NCI-H446 treated with DMSO at 0.1 percent for 48 hours (cell line): ENCODE measurements at places on chromosomes 7 and 10.

DNA sequence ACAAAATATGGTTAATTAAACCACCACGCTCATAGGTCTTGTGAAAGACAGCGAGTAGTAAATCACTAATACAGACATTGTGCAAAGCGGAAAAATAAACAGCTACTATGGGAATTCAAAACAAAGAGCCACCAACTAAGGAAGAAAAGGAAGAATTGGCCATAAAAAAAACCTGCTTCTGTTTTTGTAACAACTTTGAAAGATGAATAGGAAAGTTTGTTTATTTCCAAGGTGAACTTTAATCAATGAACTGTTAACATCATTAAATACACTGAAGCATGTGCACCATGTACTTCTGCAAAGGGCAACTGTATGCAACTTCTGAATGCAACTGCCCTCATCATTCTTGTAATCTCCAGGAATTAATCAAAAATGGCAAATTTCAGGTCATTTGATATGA, 651.1 kb downstream of the PARD3 start:
- no peak for DNase-seq

DNA sequence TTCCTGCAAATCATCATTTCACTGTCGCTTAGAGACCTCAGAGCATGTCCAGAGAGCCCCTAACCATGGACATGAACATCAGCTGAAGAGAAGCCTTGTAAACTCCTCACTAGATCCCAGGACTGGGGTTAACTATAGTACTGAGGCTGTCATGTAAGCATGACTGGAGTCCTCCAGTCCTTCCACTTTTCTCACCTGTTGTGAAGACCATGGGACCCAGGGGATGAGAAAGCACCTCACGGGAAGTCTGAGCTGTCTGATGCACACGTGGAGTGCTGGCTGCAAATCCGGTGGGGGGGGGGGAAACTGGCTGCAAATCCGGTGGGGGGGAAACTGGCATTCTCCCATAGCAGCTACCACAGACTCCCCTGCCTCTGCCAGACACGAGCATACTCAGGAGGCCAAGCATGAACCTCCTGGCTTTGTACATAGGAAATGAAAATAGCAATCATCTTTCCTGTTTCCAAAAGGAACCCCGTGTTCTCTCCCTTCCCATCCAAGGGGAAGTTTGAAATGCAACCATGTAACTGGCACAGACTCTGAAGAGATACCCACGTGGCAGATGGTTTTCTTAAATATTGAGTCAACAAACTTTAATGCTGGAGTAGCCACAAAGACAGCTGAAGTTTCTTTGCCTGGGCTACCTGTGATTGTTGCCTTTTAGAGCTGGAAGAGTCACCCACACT, 261.4 kb downstream of the ZMYND11 start:
- no peak for DNase-seq

DNA sequence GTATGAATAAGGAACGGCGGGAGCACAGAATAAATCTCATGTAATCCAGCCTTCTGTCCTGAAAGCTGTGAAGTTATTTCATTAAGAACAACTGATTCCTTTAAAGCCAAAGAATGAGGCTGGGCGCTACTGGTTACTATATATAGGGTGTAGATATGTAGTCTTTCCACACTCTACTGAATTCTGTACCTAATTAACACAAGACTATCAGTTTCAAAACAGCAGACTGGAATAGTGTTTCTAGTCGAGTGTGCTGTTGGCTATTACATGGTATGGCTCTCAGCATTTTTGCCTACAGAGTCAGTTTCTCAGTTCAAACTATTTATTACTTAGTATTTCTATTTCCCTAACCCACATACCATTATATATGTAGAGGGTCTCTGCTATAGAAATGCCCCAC, 163.3 kb downstream of the THSD7A start:
- no peak for DNase-seq

DNA sequence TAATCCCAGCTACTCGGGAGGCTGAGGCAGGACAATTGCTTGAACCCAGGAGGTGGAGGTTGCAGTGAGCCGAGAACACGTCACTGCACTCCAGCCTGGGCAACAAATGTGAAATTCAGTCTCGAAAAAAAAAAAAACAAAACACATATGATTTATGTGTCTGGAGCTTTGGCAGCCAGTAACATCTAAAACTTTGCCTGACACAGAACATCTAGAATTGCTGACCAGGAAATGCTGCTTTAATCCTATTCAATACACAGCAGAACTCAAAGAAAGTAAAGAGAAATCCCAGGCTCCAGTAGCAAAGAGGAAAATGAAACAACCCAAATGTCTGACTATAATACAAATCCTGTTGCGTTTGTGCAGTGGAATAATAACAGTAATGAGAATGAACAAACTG, 4.5 kb upstream of the CCDC6 start:
- no peak for DNase-seq

GRCh38 chr10:5534051-5534821, 9.5 kb downstream of the CALML3 start:
- DNase-seq, result no peak

- DNase-seq, result no peak
Measured at GRCh38 chr7:29130096-29130495, 16.2 kb downstream of the CPVL start.

DNA sequence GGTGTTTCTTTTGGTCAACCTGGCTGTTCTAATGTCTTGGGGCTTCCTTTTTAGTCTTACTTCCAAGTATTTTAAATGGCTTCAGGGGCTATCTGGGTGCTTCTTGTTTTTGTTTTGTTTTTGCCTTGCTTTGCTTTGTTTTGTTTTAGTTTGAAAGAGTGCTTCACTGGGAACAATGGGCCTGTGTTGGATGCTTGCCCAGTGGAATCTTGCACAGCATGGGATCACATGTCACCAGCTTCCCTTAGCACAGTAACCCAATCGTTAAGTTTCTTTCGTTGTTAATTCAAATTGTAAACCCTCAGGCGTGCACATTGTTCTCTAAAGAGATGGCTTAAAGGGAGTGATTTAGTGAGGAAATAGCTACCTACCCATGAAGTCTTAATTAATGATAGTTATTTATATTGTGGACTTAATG, 8.9 kb downstream of the COL17A1 start:
- DNase-seq, result no peak

DNA sequence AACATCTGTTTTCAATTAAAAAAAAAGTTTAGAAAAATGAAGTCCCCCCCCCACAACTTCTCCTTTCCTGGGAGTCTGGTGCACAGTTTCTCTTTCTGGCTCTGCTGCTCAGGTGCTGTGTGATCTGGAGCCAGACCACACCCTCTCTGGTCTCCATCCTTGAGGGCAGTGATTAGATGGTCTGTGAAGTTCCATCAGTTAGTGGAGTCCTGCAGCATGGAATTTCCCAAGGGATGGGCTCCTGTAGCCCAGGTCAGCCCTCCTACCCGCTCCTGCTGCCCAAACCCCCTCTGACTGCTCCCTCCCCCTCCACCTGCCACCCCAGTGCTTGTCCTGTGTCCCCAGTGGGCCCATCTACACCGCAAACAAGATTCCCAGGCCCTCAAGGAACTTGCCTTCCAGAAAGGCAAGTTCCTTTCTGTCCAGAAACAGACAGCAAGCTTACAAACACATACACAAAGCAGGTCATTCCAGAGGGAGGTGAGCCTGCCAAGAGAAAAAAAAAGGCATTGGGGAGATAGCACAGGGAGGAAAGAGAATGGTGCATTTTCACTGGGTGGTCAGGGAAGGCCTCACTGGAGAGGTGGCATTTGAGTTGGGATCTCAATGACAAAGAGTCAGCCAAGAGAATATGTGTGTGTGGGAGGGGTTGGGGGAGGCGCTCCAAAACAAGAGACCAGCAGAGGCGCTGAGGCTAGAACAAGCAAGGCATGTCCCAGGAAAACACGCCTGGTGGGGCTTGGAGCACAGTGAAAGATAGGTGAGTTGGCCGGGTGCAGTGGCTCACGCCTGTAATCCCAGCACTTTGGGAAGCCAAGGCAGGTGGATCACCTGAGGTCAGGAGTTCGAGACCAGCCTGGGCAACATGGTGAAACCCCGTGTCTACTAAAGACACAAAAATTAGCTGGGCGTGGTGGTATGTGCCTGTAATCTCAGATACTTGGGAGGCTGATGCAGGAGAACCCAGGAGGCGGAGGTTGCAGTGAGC, 49.5 kb upstream of the SLC29A3 start:
- DNase-seq, result no peak
